ENCODE measurements at places on chromosomes 5 and 9.
A peak's percentile ranks its signal among the peaks of the same experiment; 100 is the strongest.

DNA sequence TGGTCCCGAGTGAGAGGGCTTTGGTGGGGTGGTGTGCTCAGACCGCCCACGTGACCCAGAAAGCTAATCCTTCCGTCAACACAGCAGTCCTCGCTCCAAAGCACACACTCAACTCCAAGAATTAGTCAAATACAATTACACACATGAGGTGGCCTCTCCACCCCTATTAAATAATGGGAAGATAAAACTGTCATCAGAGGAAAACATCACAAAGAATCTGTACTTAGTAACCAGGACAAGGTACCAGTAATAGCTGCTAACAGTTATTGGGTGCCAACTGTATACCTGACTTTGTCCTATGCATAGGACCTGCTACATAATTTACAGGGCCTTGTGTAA lies 222.8 kb downstream of the HSPA4 start:
- DNase-seq = no peak

- peak; percentile 30 for DNase-seq
Measured at GRCh38 chr5:88388476-88389337, 120.1 kb upstream of the TMEM161B start.

- DNase-seq = no peak
Measured at GRCh38 chr5:34564710-34565235, 91.4 kb upstream of the RAI14 start.

DNA sequence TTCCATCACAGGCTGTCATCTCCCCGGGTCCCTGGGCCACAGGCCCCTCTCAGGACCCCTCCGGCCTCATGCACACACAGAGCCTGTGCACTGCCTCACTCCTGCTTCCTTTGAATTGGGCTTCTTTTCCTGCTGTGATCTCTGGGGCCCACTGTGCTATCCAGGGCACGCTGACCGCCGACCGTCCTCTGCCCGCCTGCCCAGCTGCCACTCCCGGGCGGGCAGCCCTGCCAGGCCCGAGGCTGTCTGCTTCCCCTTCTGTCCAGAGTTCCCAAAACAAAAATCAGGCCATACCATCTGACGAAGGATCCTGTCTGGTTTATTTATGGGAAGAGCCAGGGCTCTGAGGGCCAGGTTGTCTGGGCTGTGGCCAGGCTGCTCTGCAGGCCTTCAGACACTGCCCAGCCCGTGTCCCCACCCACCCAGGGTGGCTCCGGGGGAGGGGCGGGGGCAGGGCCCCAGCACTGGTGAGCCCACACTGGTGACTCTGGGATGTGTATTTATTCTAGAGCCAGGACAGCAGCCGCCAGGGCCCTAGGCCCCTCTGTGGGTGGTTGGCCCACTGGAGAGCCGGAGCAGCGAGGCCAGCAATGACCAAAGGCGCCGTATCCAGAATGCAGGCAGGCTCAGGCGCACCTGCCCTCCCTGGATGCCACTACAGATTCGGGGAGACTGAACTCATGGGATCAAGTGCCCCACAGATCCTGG lies 57.0 kb downstream of the ADAMTS2 start:
- DNase-seq = no peak

- DNase-seq = no peak
Measured at GRCh38 chr5:176633598-176633997, 3.1 kb downstream of the EIF4E1B start.

DNA sequence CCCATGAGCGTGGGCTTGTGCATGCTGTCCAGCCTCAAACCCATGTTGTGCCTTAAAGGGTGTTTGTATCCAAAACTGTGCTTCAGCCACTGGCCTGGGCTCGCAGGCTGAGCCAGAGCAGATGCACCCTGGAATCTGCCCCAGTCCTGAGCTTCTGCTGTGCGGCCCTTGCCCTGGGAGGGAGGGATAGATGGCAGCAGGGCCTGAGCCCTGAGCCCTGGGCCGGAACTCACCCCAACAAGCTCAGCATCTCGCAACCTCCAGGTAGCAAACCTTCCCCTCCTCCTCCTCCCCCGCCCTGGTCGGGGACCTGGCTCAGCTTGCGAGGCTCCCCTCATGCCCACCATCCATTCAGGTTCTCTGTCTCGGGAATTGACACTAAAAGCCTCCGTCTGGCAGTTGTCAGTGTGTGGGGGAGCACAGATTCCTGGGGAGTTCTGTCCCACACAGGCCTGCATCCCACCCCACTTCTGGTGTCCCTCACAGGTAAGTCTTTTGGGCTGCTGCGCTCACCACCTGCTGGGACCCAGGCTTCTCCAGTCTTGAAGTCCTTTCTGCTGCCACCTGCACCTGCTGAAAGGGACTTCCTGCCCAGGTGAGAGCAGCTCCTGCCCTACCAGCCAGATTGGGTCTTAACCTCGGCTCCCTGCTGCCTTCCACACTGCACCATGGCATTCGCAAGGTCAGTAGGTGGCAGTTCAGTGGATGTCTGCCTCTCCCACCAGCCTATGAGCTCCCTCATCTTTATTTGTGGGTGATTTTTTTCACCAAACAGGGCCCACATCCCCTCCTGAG lies 55.2 kb upstream of the OLFM1 start:
- DNase-seq = no peak

DNA sequence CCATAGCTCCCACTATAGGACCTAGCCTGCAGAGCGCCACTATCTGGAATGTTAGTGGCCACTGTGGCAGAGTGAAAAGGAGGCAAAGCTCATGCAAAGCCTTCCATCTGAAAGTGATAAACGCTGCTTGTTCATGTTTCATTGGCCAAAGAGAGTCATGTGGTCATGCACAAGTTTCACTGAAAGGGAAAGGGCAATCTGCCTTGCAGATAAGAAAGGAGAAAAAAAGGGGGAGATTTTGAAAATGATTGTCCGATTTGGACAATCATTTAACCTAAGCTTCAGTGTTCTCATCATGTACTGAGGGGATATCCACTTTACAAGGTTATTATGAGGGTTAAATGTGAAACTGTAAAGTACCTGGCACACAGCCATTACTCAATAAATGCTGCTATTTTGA lies 9.0 kb upstream of the MOB3B start:
- no peak for DNase-seq

GRCh38 chr9:89430995-89431394 lies 66.9 kb downstream of the SEMA4D start:
- DNase-seq = no peak

DNA sequence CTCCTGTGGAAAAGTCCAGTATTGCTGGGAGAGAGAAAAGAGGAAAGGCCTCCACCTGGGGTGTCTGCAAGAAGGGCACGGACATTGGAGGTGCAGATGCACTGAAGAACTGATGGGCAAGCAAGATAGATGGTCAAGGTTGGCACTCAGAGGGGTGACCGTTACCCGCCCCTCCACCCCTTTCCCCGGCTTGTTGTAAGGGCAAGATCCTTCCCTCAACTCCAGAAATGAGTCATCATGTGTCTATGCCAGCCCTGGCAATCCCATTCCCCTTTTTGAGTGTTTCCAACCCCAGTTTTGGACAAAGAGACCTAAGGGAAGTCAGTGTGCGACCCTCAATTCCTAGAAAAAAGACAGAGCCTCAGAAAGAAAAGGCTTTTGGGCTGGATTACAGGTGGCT lies 34.9 kb upstream of the ATP6V1G1 start:
- peak; percentile 15 for DNase-seq

DNA sequence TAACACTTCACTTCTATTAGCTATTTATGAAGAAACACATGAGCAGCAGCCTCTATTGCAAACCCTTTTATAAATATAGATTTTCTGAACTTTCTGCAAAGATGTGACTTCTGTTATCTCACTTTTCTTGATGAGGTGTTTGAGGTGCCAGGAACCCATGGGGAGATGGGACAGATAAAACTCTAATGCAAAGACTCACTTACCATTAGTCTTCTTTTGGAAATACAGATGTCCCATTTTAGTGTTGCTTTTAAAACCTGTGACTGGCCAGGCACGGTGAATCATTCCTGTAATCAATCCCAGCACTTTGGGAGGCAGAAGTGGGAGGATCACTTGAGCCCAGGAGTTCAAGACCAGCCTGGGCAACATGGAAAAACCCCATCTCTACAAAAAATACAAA lies 171.3 kb upstream of the GAS1 start:
- DNase-seq = no peak

DNA sequence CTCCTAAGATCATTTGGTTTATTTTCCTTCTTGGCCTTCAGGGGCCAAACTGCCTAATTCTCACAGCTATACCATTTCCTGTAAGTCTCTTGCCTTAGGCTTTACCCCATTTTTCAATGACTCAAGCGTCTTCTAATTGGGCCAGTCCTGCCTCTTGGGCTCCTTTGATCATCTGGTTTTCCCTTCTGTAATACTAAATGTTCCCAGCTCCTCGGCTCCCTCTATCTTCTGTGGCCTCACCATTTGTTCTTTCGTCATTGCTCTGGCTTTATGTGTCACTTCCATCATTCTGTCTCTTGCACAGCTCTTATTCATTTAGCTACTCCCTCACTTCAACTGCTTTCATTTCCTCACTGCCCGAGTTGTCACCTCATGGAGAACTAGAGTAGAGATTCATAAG lies 14.5 kb upstream of the SPINK7 start:
- no peak for DNase-seq

- no peak for DNase-seq
Measured at GRCh38 chr5:1753490-1753889, 46.1 kb downstream of the MRPL36 start.

DNA sequence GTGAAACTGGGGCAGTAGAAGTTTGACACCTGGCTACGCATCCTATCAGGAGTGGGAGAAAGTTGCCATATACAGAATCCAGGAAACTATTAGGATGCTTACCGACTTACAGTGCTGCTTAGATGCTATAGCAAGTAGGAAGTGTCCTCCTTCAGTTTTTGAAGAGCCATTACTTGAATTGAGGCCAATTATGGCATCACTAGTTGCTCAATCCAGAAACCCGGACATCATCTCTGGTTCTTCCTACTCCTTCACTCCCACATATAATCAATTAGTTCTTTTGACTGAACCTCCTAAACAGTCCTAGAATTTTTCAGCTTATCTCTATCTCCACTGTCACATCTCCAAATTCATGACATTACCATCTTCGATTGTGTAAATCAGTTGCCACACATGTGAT lies 41.8 kb upstream of the UGCG start:
- DNase-seq = no peak

GRCh38 chr5:151015974-151016587 lies 4.3 kb upstream of the GPX3 start:
- no peak for DNase-seq

DNA sequence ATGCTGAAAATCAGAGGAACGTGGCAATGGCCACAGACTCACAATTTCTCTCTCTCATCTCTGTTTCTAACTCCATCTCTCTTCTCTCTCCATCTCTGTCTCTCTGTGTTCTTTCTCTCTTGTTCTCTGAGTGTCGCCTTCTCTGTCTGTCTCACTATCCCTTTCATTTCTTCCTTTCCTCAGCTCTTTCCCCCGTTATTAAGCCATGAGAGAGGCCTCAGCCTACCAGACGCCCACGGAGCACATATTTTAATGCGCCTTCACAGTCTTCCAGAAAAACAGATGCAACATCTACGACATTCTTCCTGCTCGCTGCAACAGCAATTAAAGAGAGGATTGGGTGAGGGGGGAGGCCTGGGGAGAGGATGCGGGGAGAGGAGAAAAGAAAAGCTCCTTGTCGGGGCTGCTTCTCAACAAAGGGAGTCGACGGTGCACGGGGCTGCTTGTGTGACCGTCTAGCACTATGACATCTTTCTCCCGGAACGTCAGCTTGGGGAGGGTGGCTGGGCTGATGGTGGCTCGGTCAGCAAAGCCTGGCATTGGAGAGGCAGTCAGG lies 37.7 kb upstream of the NEURL1B start:
- no peak for DNase-seq

DNA sequence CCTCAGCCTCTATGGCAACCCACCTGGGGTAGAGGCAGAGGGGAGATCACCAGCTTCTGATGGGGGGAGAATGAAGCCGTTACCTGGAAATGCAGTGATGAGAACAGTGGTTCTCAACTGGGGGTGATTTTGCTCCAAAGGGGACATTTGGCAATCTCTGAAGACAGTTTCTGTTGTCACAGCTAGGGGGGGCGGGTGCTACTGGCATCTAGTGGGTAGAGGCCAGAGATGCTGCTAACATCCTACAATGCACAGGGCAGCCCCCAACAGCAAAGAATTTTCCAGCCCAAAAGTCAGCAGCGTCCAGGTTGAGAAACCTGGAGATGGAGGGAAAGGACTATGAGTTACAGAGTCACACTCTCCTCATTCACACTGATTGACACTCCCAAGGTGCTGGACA lies 84.5 kb downstream of the FGF1 start:
- DNase-seq = no peak

Measured in SK-MEL-5 (cell line).